ENCODE measurements at places on chromosomes 11 and 22. TPM values are rescaled to one million over a fixed set of nuclear protein-coding genes. Genes with fewer than 3 reads are reported as not detected.

Gene ZFPL1
- 33.1 TPM for polyA plus RNA-seq

Gene RTN4RL2
- polyA plus RNA-seq = 0.21 TPM

Gene KDM4E
- not detected for polyA plus RNA-seq

Gene NEFH
- 0.27 TPM for polyA plus RNA-seq

Gene PIH1D2
- not detected for polyA plus RNA-seq

Gene ART1
- not detected for polyA plus RNA-seq

Gene CSF2RB
- polyA plus RNA-seq = not detected

Gene OR5B21
- polyA plus RNA-seq = not detected

Gene HTR3A
- not detected for polyA plus RNA-seq

GRCh38 chr11:67032830-67033551 is 10.1 kb downstream of the SYT12 start:
- no peak for DNase-seq

GRCh38 chr11:16169956-16170847 is 186.1 kb downstream of the SOX6 start:
- no peak for DNase-seq

GRCh38 chr22:26004477-26004876 is 164.8 kb upstream of the SEZ6L start:
- no peak for DNase-seq

DNA sequence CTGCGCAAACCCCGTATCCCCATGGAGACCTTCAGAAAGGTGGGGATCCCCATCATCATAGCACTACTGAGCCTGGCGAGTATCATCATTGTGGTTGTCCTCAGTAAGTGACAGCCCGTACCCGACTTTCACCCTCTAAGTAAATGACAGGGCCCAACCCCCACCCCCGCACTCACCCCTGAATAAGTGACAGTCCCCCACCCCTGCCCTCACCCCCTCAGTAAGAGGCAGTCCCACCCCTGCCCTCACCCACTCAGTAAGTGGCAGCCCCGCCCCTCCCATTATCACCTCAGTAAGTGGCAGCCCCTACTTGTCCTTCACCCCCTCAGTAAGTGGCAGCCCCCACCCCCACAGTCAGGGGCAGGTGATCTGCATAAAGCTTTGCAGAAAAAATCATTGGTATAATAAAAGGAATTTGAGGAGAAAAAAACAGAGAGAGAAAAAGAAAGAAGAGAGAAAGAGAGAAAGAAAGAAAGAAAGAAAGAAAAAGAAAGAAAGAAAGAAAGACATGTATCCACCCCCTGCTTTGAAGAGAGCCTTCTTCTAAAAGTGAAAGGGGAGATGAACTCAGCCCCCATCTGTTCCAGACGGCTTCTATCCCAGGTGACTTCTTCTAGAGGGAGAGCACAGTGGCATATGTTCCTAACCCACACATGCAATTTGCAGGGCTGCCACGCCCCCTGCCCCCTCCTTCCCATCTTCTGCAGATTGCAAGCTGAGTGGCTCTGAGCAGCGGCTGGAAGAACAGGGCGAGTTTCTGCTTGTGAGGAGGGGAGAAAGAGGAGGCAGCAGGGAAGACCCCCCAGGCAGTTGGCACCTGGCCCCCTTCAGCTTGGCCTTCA is 12.5 kb upstream of the SMIM35 start:
- no peak for DNase-seq

DNA sequence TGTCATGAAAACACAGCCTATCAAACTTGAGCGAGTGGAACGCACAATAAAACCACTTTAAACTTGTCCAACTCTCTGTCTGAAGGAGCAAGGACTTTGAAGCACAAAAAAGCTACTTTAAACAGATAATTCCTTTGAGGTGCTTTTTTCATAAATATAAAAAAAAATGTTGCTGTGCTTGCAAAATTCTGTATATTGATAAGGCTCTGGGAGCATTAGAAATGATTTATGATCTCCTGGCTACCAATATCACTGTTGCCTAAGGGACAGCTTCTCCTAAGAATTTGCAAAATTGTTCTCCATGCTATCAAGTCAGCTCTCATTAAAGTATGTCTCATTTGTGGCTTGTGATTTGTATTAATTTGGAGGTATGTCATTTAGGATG is 37.6 kb upstream of the LDLRAD3 start:
- no peak for DNase-seq

DNA sequence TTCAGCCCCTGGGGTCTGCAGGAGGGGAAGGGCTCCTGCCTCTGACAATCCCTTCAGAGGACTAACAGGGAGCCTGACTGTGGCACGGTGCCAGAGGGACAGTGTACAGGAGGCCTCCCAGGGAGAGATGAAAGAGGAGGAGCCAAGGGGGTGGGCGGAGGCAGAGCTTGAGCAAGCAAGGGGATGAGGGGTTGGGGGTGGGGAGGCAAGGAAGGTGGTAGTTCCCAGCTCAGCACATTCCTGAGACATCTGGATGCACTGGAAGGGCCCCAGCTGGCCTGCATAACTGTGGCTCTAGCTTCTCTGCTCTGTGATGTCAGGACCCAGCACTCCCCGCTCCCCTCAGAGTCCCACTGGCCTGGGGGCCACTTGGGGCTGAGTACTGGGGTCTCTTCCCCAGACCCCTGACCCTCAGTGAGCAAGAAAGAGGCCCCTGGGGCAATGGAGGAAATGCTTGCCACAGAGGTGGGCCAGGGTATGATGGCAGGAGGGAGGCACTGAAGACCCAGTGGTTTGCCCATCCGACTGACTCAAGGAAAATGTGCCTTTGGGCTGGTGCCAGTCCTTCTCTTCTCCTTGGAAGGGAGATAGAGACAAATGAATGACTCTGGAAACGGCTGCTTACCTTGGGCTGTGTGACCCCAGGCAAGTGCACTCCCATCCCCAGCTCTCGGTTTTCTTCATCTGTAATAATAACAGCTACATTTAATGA is 13.3 kb downstream of the CREB3L1 start:
- DNase-seq = no peak

DNA sequence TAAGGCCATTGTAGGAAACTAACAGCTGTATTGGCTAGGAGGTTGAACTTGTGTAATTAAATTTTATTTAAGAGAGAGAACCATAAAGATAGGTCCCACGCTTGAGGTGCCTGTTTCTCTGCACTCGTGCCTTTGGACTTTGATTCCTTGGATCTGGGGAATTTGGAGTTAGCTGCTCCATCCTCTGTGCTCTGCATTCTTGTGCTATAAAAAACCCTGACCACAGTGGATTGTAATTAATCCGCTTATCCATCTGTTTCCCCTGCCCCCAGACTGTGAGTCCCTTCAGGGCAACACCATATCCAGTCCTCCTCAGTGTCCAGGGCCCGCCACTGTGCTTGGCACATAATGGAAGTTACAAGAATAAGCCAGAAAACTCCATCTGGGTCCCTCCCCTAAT is 169.8 kb downstream of the SPON1 start:
- DNase-seq = no peak

DNA sequence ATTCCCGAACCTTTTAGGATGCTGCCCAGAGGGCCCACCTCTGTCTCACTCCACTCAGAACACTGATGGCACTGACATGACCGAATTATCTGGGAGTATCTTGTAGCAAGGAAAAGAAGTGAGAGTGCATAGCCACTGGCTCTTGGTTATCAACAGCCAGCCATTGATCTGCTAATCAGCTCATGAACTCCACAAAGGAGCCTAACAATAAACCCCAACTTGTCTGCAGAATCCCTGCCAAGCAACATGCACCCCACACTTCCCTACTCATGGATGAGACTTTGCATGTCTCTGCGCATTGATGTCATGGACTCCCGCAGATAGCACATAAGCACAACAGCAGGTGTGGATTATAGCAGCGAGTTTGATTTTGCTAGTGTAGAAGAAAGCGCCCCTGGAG is 1538.9 kb upstream of the RAG2 start:
- DNase-seq = no peak

GRCh38 chr11:3929649-3930048 is 74.2 kb downstream of the STIM1 start:
- no peak for DNase-seq

GRCh38 chr11:11998091-11998781 is 10.2 kb downstream of the DKK3 start:
- no peak for DNase-seq

GRCh38 chr22:45551310-45552016 is 48.8 kb downstream of the FBLN1 start:
- DNase-seq = no peak

GRCh38 chr11:78815831-78816230 is 241.2 kb upstream of the NARS2 start:
- no peak for DNase-seq

DNA sequence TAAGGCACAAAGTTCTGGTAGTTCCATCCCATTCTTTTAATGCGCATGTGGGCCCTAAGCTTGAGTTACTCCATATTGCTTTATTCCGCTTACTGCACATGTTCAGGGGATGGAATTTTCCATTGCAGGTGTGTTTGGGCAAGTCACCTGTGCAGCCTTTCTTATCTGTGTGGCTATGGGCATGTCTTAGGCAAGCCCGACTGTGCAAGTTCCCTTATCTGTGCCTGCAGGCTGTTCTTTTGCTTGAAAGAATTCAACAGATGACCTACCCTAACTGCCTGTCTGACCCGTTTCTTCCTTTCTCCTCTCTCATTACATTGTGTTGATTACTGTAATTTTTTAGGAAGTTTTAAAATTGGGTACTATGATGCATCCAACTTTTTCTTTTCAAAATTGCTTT is 363.6 kb downstream of the TTC28 start:
- no peak for DNase-seq

- no peak for DNase-seq
Measured at GRCh38 chr11:22433094-22433455, 94.9 kb downstream of the SLC17A6 start.

DNA sequence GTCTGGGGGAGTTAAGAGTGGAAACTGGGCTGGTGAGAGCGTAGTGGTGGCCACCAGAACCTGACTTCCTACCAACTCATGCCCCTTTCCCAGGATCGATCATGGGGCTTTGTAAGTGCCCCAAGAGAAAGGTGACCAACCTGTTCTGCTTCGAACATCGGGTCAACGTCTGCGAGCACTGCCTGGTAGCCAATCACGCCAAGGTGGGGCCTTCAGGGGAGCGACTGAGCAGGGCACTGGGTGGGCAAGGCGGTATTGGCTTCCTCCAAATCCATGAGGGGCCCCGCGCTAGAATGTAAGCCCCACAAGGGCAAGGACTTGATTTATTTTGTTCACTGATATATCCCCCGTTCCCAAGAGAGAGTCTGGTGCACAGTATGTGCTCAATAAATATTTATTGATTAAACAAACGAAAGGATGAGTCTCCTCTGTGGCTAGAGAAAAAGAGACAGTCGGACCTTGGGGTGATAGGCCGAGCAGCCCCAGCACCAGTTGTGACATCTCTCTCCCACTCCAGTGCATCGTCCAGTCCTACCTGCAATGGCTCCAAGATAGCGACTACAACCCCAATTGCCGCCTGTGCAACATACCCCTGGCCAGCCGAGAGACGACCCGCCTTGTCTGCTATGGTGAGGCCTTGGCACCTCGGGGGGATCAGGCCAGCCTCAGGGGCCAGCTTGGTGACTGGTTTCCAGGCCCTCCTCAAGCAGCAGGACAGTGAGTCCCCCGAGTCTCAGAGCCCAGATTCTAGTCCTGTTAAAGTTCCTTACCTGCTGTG is 765 bp downstream of the ZFPL1 start:
- DNase-seq = no peak

DNA sequence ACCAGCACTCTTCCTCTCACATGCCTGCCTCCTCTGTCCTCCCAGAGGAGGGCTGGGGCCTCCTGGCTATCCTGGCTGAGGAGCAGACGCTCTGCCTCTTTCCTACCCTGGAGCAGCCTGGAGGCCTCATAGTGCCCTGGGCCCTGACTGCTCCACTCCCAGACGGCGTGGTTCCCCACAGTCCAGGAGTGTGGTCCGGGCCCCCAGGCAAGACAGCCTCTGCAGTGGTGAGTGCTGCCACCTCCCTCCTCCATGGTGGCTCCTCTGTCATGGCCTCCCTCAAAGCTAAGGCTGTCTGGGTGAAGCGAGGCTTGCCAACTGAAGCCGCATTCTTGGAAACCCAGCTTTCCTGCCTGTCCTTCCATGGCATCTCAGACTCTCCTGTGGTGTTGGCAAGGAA is 19.8 kb downstream of the GAB4 start:
- no peak for DNase-seq

- no peak for DNase-seq
Measured at GRCh38 chr11:36060926-36061325, 117.1 kb downstream of the LDLRAD3 start.

DNA sequence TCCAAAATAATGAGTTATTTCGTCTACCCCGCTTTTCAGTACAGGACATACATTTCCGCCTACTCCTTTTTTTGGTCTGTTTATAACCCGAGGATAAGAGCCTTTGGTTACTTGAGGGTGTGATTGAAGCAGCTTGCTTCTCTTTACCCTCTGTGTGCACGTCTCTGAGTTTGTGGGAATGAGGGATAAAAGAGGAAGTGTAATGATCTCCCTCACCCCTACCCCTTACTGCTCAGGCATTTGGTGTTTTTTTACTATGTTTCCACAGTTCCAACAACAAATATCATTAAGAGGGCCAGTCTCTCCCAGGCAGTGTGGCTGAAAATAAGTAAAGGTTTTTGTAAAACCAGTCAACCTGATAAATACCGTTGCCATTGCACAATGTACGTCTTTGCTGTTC is 83.2 kb upstream of the GAL start:
- no peak for DNase-seq

DNA sequence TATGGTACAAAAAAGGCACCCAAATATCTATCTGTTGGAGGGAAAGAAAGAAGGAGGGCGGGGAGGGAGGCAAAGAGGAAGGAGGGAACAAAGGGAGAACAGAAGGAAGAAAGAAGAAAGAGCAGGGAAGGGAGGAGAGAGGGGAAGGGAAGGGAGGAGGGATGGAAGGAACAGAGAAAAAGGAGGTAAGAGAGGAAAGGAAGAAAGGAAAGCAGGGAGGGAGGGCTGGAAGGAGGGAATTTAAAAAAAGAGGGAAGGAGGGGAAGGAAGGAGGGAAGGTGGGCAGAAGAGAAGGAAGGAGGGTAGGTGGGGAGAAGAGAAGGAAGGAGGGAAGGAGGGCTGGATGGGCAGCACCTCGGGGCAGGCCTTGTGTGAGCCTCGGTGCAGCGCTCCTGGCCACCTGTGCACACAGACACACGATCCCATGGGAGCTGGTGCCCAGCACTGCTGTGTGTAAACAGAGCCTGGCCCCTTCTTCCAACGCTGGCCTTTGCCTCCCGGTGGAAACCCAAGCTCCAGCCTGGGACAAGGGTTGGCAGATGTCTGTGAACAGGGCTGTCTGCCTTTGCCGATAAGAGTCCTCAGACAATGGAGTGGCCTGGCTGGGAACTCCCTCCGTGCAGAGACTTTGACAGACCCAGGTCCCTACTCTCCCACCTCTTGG is 23.2 kb downstream of the SMIM38 start:
- DNase-seq = no peak

- no peak for DNase-seq
Measured at GRCh38 chr22:39684702-39685281, 114.2 kb downstream of the CACNA1I start.

- no peak for DNase-seq
Measured at GRCh38 chr11:94241896-94242295, 62.5 kb upstream of the IZUMO1R start.

DNA sequence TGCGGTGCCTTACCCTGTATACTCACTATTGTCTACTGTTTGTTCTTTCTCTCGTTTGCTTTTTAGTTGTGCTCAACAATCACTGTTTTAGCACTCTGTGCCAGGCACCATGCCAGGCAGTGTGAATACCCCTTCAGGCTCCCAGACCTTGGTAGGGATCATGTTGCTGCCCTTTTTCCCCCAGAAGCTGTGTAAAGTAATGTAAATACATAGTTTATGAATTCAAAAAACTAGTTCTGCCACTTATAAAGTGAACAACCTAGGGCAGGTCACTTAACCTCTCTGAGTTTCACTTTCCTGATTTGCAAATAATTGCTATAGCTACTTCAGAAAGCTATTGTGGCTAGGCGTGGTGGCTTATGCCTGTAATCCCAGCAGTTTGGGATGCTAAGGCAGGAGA is 81.0 kb upstream of the CTSC start:
- DNase-seq = no peak

- no peak for DNase-seq
Measured at GRCh38 chr11:95702526-95702925, 87.1 kb downstream of the FAM76B start.

Data from naive thymus-derived CD8-positive, alpha-beta T cell (primary cell).